NCI-H1105 treated with DMSO at 0.1 percent for 48 hours (cell line): ENCODE measurements at places on chromosomes 1 and 21.

GRCh38 chr1:28171246-28171645, 5.2 kb downstream of the PTAFR start:
- no peak for DNase-seq

DNA sequence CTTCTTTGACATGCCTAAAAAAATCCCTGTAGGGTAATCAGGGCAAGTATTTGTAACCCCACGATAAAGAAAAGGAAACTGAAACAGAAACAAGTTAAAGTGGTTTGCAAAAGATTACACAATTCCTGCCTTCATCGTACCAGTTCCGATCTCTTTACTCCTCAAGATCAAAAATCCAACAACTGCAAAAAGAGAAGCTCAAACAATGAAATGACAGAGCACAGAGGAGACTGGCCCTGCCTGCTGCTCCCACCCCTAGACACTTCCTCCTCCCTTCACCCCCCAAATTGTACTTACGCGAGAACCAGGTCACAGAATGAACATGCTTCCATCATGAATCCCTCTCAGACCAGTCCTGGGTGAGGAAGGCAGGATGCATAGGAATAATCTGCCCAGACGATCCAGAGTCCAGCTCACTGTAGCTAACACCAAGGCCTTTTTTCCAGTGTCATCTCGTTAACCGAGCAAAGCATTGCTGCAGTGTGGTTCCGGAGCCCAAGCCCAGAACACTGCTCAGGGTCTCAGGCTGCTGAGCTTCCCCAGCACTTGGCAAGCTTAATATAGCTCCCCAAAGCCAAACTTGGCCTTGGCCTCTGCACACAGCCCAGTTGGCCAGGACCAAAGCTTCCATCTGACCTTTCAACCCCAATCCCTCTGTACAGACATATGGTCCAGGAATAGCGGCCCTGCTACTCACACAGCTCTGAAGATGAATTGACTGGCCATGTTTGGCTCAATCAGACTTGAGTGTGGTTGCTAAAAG, 20.3 kb downstream of the RXRG start:
- no peak for DNase-seq

GRCh38 chr1:184482136-184482535, 95.3 kb downstream of the C1orf21 start:
- DNase-seq: no peak

DNA sequence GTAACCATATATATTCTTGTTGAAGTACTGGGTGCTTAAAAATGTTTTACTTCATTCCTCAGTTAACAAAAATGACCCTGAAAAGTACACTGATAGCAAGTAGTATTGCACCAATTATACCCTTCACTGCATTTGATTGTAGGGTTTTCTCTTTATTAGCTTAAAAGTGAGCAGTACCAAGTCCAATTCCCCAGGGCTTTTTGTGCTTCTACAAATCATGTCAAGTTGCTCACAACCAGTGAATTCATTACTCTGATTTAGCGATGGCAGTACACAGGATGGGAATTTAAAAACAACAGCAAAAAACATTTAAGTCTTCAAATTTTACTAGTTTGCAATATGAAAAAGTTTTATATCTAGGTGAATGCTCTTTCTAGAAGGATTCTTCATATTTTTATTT, 436.4 kb downstream of the PTBP2 start:
- no peak for DNase-seq

DNA sequence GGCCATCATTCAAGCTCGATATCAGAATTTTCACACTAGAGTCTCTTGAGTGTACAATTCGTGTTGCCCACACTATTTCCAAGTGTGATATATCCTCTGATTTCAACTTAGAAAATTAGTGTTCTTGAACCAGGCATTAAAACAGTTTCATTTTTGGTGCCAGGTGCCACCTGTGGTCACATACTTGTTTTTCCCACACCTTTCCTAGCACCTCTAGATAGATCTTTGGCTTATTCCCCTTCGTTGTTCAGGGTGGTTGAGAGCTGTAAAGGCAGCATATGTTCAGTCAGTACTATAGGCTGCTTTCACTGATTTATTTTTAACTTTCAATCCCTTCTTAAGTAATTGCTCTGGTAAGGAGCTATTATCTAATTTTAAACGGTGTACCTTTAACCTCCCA, 131.1 kb downstream of the NEK7 start:
- peak; percentile 43 for DNase-seq

DNA sequence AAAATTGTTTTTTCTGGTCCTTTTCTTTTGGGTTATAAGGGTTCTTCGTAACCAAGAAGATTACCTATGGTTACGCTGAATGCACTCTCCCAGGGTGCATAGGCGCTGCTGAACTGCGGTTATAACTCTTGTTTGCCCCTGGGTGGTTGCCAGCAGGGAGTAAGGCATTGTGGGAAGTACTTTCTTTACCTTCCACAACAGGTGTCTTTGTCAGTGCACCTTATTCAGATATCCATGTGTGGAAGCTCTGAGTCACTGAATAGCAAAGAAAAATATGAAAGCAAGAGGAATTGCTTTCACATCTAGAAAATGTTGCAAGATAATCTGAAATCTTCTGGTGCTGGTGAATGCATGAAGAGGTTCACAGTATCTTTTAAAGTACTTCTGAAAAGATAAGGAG, 124.4 kb upstream of the CACYBP start:
- DNase-seq: peak; percentile 97

- DNase-seq: no peak
Measured at GRCh38 chr1:55428944-55429931, 214.1 kb upstream of the USP24 start.

DNA sequence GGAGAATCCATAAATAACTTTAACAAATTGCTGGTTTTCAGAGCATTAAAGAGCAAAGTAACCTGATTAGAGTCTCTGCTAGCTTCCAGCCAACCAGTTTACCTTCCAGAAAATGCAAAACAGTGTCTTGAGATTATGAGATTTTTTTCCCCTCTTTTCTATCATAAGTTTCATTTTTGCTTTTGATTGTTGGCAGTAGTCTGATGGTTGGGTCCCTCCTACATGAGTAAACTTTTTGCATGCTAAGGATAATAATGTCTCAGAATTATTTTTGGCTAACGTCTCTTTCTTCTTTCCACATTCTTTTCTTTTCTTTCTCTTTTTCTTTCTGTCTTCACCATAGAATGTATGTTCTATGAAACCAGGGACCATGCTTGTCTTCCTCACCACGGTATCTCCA, 6.3 kb upstream of the ADAMTS5 start:
- no peak for DNase-seq

- no peak for DNase-seq
Measured at GRCh38 chr1:39722495-39722894, 16.2 kb upstream of the PPIE start.

DNA sequence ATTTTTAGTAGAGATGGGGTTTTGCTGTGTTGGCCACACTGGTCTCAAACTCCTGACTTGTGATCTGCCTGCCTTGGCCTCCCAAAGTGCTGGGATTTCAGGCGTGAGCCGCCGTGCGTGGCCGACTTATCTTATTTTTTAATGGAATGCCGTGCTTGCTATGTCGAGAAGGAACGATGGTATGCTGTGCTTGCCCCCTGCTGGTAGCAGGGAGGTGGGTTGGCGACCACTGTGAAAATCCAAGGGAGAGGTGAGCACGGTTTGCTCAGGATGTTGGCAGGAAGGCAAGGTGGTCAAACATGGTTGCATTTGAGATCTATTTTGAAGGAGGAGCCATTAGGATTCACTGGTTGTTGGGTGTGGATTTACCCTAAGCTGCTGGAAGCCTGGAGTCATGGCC, 45.8 kb upstream of the RCC2 start:
- DNase-seq: no peak

DNA sequence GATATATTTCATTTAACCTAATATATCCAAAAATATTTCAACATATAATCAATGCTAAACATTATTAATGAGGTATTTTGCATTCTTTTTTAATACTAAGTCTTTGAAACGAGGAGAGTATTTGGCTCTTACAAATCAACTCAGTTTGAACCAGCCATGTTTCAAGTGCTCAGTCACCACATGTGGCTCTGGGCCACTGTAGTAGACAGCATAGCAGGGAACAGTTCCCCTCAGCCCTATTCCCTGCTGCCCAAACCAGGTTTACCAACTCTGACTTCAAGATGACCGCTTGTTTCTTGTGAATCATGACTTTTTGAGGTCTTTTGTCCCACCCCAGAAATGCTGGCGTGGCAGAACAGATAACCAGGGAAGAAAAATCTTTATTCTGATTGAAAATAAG, 5.7 kb downstream of the ZNF672 start:
- no peak for DNase-seq

GRCh38 chr1:33633019-33633801, 160.8 kb downstream of the ZSCAN20 start:
- DNase-seq: peak; percentile 67

DNA sequence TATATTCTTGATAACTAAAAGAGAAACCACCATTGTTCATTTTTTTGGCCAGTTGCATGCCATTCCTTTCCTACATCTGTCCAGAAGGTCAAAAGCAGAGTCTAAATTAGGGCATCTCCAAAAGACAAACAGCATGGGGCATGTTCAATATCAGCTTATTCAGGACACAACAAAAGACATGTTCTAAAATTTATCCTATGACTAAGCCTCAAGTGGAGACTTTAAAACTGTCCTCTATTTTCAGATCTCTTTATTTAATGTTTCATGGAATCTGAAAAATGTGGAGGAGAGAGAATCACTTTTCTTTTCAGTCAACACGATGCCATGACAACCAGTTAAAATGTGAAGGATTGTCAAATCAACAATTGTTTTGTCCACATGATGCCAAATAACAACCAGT, 303.4 kb upstream of the PRMT6 start:
- no peak for DNase-seq

- no peak for DNase-seq
Measured at GRCh38 chr1:76300556-76300955, 226.0 kb downstream of the ST6GALNAC3 start.
